ENCODE measurements at places on chromosomes 4 and X. TPM values are rescaled to one million over a fixed set of nuclear protein-coding genes. Genes with fewer than 3 reads are reported as not detected.

Gene NUDT10
- total RNA-seq: 0.19 TPM

Gene RHOXF2B
- not detected for total RNA-seq

Gene CSN1S1
- total RNA-seq: not detected

Gene POLN
- total RNA-seq: 3.7 TPM

Gene TBC1D25
- 31.2 TPM for total RNA-seq

Gene PRSS48
- total RNA-seq: not detected

Gene ODAPH
- not detected for total RNA-seq

Gene NOA1
- total RNA-seq: 13.6 TPM

Gene RASGEF1B
- total RNA-seq: 11.5 TPM

Gene ELK1
- 57.6 TPM for total RNA-seq

Gene SH3RF1
- 0.53 TPM for total RNA-seq

Gene TMLHE
- 14.6 TPM for total RNA-seq

Gene PRDM5
- total RNA-seq: 0.54 TPM

DNA sequence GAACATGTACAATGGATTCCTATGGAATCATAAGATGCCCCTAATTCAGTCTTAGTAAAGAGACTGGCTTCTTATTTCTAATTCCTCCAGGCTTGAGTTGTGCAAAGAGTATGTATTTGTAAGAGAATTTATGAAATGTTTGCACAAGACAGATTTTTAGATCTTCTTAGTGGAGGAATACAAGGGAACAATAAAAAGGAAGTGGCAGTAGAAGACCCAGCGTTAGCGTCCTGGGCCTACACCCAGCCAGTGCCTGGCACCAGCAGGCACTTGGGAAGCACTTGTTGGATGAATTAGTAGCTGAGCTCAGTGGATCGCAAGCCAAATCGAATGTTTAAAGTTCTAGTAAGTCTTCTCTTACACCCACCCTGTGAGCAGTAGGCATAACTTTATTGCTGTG is 157.4 kb downstream of the PTTG2 start:
- DNase-seq: no peak

GRCh38 chr4:164318350-164318749 is 435.6 kb upstream of the SMIM31 start:
- DNase-seq: no peak

DNA sequence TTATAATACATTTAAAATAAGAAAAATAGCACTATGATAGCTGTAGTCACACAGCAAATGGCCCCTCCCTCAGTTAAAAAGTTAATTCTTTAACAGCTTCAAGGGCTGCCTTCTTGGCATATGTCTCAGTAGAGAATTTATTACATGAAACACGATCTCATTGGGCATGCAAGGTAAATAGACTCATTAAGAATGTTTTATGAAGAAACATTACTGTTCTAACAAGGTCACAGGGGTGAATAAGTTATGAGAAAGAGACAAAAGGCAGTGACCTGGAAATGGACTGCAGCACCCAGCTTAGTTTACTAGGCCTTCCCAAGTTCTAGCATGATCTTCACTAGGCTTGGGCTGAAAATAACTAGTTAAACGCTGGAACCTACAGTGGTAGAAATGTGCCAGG is 277.7 kb downstream of the NR3C2 start:
- DNase-seq: no peak

DNA sequence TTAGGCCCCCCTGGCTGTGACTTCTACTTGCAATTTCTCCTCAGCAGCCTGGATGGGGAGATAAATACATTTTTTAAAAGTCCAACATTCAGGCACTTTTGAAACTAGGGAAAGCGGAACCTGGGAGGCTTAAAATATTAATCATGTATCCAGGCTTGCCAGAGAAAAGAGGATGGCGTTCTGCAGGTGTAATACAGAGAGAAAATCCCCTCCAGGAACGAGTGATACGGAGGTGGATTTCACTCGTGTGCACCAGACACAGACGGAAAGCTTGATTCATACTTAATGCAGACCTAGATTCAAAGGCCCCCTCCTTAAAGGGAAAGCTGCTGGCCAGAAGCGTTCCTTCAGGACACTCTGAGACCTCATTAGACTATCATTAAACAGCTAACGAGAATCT is 354.0 kb upstream of the BOD1L1 start:
- DNase-seq: no peak

DNA sequence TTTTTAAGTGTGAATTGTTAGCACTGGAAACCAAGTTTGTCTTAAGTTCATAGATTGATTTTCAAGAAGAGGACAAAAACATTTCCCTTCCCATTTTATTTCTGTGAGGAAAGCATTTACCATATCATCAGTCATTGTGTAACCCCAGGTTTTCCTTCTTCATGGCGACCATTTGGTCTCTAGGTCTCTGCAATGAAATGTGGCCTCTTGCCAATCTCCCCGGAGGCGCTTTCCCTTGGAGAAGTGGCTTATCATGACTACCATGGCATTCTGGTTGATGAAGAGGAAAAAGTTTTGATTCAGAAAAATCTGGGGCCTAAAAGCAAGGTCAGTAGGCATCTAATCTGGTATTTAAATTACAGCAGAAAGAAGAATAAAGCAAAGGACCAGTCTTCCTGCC is 54.4 kb downstream of the ADD1 start:
- no peak for DNase-seq

DNA sequence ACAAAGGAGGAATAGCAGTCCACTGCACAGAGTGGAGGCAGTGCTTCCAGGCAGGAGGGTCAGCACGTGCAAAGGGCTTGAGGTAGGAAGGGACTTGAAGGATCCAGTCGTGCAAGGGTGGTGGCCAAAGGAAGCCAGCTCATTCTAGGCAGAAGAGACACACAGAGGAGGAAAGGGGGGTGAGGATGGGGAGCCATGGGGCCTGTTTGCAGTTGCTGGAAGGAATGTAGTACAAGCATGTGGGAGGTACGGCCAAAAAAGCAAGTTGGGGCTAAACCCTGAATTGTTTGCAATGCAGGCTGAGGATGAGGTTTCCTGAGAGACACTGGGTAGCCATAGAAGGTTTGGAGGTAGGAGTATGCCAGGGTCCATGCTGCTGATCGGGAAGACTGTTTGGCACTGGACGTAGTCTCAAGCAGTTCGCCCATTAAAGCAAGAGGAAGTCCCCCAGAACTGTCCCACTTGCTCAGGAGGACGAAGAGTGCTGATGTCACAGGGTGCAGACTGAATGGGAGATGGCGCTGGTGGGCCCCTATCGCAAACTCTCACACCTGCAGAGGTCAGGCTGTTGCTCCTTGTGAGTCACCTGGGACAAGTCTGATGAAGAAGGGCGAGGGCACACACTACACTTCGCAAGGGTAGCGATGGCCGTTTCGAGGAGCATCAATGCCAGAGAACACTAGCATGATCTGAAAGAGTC is 9.1 kb upstream of the MAN2B2 start:
- DNase-seq: no peak

DNA sequence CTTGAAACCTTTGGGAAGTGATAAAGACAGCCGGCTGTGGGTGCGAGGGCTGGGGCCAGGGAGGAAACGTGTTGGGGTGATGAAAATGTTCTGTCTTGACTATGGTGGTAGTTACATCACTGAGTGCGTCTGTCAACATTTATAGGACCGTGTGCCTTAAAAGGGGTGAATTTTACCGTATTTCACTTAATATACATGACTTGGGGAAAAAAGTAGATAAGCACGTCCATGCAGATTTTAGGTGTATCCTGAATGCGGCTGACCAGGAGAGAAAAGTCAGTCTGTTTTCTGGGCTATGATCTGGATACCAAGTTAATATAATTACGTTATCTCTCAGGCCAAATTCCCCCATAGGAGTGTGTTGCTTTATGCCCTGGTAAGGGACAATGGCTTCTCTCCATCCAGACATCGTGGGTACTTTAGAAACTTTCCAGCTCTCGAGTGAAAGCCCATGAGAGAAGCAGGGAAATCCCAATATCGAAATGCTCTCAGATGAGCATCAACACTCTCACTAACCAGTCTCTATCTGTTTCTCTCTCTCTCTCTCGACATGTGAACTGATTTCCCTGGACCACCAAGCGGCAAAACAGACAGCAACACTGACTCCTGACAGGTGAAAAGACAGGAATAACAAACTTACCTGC is 71.5 kb downstream of the IRF2 start:
- no peak for DNase-seq

GRCh38 chrX:12370497-12370986 is 232.3 kb downstream of the FRMPD4 start:
- DNase-seq: no peak

GRCh38 chr4:48709901-48710300 is 70.2 kb downstream of the FRYL start:
- DNase-seq: no peak

DNA sequence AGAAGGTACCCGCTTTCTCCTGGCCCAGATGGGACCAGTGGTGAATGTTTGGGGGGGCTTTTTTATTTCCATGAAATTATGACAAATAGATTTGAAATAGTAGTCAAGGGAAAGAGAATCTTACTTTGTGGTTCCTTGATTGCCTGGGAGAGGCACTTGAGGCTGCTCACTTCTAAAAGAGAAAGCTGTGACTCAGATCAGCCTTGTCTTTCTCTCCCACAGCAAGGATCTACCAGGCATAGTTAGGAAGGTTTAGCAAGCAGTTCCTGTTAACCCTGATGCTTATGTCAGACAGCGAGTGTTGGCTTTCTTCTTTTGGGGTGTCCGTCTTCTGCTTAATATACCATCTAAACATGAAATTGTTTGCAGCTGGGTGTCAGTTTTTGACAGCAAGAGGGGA is 114.5 kb downstream of the TSPAN7 start:
- DNase-seq: no peak

- no peak for DNase-seq
Measured at GRCh38 chrX:28189011-28189410, 207.8 kb upstream of the DCAF8L1 start.

- DNase-seq: peak; percentile 17
Measured at GRCh38 chr4:189202182-189202868, 738.3 kb upstream of the FRG1 start.

GRCh38 chr4:139933104-139933503 is 220.9 kb downstream of the MAML3 start:
- DNase-seq: no peak

DNA sequence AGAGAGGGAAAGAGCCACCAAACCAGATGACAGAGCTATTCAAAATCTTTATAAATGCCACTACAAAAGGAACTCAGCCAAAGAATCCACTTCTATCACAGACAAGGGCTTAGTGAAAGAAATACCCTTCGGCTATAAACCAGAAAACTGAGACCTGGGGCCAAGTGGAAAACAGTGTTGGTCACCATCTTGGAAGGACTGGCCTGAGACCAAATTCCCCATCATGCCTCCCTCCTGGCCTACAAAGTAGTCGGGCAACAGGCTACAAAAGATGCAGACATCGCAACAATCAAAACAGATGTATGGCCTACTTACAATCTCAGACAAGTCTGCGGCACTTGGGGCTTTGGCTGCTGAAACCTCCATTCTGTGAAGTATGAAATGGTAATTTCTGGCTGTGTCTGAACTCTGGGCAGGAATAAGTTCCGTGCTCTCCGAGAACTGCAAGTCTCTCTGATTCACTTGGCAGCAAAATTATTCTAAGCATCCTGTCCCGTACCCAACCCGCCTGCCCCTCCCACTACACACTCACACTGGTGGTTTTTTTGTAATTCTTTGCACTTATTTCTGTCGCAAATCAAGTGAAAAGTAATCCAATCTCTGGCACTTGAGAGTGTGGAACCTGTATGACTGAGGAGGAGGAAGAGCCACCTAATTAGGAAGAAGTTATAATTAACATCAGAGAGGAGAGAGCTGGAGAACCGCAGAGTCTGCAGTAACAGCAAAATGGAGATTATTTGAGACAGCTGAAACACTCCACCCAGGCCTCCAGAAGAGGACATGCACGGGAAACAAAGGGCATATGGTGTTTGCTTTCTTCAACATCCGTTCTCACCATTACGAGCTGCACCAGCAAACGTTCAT is 87.8 kb downstream of the SH3KBP1 start:
- DNase-seq: no peak

- no peak for DNase-seq
Measured at GRCh38 chrX:87392369-87392768, 125.2 kb upstream of the KLHL4 start.

DNA sequence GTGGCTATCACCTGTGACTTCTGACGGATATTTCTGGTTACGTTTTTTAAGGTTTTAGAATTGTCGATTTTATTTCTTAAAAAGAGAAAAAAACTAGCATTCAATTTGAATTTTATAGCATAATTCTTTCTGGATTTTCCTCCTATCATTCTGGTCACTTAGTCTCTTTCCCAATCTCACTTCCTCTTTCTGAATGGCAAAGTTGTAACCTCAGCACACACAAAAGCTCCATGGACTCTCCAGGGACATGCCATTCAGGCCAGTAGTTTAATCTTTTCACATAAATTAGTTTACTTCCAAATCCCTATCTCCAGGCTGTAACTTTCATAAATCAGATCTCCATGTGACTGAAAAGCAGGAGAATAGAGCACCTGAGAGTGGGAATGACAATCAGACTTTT is 110.7 kb downstream of the ARAP2 start:
- DNase-seq: no peak

- DNase-seq: no peak
Measured at GRCh38 chrX:34891391-34891790, 51.2 kb upstream of the FAM47B start.

GRCh38 chrX:17531500-17531899 is 156.5 kb downstream of the NHS start:
- no peak for DNase-seq

GRCh38 chr4:54940996-54941865 is 184.2 kb downstream of the KDR start:
- DNase-seq: peak; percentile 31

GRCh38 chrX:139739138-139739537 is 31.2 kb upstream of the MCF2 start:
- DNase-seq: no peak

DNA sequence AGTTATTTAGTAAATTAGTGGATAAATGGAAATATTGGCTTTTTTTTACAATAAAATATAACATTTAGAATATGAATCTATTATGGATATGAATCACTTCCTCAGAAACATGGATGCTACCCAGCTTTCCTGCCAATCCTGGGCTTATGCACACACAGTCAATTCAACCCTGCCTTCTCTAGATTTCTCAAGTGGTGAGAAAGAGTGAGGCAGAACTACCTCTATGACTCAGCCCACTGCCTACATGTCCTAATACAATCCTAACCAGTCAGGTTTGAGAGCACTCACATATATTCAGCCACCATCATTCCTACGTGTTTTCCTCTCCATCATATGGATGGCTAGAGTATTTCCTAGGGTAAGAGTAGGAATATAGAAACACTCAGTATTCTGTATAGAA is 91.1 kb upstream of the ANKRD50 start:
- DNase-seq: no peak

- DNase-seq: no peak
Measured at GRCh38 chr4:159360549-159360948, 257.7 kb downstream of the RAPGEF2 start.

GRCh38 chr4:119228406-119228805 is 15.9 kb downstream of the USP53 start:
- no peak for DNase-seq

DNA sequence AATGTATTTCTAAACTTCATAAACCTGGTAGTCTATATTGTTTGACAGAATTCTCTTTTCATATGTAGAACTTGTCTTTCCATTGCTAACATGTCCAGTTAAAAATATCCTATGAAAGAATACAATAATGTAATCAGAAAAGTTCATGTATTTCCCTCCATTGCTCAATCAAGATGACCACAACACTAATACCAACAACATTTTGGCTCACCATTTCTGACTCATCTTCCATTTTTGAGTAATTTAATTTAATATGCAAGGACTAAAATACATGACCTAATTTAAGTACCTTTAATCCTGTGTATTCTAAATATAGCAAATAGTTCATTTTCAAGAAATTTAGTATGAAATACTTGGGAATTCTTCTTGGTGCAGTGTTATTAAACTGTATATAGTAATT is 239.5 kb upstream of the GPC4 start:
- no peak for DNase-seq

- no peak for DNase-seq
Measured at GRCh38 chr4:4598851-4599411, 57.1 kb upstream of the STX18 start.

GRCh38 chrX:155995321-155995875 is 2.1 kb upstream of the IL9R start:
- DNase-seq: no peak
